ENCODE measurements at places on chromosomes 7 and 10. TPM values are rescaled to one million over a fixed set of nuclear protein-coding genes. Genes with fewer than 3 reads are reported as not detected.

GRCh38 chr7:29328045-29328444 lies 133.5 kb downstream of the CHN2 start:
- DNase-seq, result no peak

DNA sequence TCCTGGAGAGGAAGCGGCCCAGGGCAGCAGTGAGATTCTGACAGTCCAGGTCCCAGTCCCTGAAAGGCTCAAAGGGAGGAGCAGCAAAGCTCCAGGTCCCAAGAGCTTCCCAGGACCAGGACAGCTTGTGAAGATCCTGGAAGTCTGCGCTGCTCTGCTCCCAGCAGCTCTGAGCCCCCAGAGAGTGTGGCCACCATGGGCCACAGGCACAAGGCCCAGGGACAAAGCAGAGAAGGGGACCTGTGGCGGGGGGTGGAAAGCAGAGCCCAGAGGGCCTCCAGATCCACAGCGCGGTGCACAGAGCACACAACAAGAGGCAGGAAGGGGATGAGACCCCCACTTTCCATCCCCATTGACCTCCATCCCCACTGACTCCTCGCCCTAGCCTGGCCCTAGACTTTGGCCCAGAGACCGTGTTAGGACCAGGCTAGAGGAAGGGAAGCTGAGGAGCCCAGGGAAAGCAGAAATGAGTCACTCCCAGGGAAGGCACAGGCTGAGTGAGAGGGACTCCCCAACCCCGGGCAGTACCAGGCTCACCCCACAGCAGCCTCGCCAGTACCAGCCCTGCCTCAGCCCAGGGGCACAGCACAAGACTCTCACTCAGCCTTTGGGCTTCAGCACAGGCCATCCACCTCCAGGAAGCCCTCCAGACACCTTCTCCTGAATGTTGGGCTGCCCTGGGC lies 75.5 kb downstream of the GRID1 start:
- DNase-seq, result no peak

- DNase-seq, result no peak
Measured at GRCh38 chr10:21327289-21327993, 198.0 kb downstream of the SKIDA1 start.

DNA sequence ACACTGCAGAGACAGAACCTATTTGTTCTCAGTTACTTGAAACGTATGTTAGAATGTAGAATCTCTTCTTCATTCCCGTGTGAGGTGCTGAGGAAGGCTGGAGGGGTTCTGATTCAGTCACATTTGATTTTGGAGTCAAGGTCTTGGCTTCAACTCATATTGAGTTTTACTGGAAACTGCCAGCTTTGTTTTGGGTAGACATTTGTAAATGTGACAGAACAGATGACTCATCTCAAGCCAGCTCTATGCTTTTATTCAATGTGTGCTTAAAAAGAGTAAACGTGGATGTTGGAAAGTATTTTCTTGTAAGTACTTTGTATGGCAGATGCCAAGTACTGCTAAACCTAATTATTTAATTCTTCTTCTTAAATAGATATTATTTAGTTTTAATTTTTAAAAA lies 780.8 kb upstream of the C7orf33 start:
- peak; percentile 14 for DNase-seq

CLCN1 gene
- not detected for total RNA-seq

FRMPD2 gene
- total RNA-seq, result under 0.01 TPM

SLC35G1 gene
- total RNA-seq, result 13.8 TPM

- no peak for DNase-seq
Measured at GRCh38 chr10:52999258-52999657, 226.7 kb upstream of the MBL2 start.

MRLN gene
- not detected for total RNA-seq

- DNase-seq, result no peak
Measured at GRCh38 chr7:5231811-5232484, 41.9 kb downstream of the WIPI2 start.

- DNase-seq, result no peak
Measured at GRCh38 chr10:11115337-11115736, 97.7 kb downstream of the CELF2 start.

AFAP1L2 gene
- 19.3 TPM for total RNA-seq

TMEM176A gene
- total RNA-seq, result 30.8 TPM

DNA sequence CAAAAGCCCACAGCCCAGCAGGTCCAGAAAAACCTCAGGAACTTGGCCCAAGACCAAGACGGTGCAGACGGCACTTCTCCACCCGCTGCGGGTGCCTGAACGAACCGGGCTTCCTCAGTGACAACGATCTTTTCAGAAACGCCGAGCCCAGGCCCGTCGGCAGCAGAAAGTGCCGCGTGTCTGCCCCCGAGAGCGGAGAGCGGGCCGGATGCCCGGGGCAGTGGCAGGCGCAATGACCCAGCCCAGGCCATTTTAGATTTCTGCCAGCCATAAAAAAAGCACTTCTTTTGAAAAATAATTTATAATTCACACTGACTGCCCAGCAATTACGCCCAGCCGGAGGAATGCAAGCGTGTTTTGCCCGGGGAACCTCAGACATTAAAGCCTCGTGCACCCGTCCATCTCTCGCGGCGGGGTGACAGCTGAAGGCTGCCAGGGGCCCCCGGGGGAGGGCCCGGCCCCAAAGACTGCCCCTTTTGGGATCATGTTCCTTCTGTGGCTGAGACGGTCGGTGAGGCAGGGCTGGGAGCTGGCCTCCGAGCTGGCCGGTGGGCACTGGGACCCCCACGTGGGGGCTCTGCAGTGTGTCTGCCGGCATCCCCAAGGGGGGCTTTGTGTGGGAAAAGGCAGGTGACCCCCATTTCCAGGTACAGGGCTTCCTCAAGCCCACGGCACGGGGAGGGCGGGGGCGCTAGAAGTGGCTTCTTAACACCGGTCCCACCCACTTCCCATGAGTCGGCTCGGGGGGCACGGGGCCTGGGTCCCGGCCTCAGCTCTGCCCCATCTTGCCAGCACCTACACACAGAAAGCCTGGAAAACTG lies 71.3 kb upstream of the PDGFA start:
- no peak for DNase-seq

DNA sequence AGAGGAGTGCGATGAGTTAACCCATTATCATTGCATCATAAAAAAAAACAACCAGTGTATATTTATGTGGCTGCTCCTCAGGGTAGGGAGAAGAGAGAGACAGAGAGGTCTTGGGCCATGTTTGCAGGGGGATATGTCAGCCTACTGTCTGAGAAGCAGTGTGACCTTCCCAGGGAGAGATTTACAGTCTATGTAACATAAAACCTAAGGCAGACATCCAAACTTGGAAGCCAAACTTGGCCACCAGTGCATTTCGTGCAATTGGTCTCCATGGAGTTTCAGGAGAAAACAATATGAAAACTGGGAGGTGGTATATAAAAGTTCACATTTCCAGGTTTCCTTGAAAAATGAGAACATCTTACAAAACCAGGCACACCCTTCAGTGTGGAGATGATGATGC lies 85.9 kb upstream of the CXCL12 start:
- DNase-seq, result peak; percentile 41

DNA sequence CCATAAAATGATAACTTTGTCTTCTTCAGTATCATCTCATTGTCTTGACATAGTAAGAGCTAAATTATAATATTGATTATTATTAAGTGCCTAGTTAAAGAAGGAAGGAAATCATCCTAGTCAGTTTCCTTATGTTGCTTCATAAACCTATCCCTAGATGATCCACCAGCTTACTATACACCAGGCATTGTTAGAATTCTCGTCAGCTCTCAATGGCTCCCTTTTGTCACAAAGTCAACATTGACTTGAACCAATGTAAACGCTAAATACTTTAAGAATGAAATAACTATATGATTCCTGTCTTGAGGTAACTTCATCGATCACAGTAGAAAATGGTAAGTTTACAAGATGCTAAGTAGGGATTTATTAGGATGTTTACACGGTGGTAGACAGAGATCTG lies 1162.9 kb downstream of the CNTNAP2 start:
- DNase-seq, result no peak

CAMK1D gene
- total RNA-seq, result 26.9 TPM

GRCh38 chr7:2820508-2820934 lies 23.6 kb downstream of the GNA12 start:
- peak; percentile 52 for DNase-seq

HTR5A gene
- total RNA-seq, result not detected

GRCh38 chr7:79949778-79950177 lies 184.9 kb upstream of the GNAI1 start:
- no peak for DNase-seq

DNA sequence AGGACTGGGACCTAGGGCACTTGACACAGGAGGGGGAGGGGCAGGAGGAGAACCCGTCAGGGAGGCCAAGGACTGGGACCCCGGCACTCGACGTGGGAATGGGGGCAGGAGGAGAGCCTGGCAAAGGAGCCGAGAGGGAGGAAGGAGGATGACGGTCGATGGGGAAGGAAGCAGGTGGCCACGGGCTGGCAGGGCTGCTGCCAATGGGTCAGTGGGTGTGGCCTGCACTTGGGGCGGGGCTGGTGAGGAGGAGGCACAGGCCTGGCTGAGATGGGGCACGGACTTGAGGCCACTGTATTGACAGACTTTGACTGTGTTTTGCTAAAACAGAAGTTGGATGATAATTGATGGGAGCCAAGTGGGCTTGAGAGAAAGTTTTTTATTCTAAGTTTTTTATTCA lies 68.9 kb downstream of the RBM33 start:
- DNase-seq, result no peak

- DNase-seq, result no peak
Measured at GRCh38 chr7:24152356-24152755, 131.6 kb upstream of the NPY start.

DNA sequence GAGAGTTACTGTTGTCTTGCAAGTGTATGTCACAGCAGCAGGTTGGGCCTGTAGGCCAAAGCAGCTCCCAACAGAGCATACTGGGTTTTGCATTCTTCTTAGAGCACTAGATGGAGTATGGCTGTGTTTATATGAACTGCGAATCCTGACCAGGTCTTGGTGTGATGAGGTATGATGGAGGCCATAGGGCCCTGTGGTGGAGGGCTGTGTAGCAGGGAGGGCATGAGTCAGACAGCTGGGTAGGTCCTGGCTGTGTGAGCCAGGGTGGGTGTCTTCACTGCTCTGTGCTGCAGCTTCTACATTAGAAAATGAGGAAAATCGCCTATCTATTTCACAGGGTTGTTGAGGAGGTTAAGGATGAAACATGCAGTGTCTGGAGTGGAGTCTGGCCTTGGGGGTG lies 124.2 kb downstream of the BUB3 start:
- no peak for DNase-seq

DNA sequence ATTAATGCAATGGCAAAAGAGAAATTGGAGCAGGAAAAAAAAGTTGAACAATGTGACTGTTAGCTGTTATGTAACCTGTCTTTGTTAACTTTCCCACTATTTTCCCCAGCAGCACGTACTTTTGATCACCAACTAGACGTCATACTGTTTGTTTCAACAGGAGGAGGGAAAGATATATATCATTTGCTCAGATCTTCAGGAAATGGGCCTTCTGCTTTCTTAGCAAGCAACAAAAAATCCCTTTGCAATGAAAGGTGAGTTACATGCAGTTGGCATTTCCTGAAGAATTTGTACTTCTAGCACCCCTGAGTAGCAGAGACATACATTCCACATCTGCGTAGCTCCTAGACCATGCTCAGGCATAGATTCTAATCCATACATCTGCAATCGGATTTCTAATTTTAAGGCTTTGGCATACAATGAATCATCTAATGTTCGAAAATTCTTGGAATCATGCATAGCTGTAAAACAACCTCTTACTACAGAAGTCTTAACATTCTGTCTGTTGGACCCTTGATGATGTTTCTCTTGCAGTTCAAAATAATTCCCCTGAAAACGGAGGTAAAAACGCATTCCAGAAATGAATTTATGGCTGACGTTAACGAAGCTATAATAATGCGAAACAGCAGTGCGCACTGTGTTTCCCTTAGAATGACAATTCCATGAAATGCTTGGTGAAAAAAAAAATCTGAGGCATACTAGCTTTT lies 286.9 kb upstream of the MGMT start:
- DNase-seq, result no peak

GBX1 gene
- not detected for total RNA-seq

GRCh38 chr10:60732807-60733516 lies 45.3 kb upstream of the CDK1 start:
- peak; percentile 58 for DNase-seq
